ENCODE measurements at places on chromosomes 5 and 9.

- peak; percentile 94 for DNase-seq
Measured at GRCh38 chr5:175548626-175549311, 70.4 kb downstream of the SFXN1 start.

DNA sequence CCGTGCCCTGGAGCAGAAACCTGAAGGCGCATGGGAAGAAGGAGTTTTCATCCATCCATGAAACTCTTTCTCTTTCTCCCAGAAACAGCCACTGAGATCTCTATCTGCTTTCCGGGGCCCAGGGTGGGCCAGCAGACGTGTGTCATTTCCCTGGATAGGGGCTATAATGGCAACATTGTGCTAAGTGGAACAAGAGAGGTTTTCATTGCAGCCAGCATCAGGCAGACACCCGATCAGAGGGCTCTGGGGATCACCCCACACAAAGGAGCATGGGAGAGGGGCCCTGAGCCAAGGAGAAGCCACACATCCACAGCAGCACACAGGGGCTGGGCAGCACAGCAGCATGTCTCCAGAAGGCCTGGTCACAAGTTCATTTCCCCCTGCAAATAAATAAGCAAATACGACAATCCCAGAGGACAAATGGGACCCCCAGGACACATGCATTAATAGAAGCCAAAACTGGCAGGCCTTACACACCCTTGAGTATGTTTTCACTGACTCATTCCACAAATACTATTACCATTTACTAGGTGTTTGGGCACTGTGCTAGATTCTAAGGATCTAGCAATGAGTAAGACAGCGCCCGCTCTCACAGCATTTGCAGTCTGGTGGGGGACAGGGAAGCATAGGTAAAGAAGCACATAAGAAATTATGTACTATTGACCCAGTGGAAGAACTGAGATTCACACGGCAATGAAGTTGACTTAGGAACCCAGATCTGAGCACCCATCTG is 4.3 kb upstream of the AFAP1L1 start:
- DNase-seq = no peak

DNA sequence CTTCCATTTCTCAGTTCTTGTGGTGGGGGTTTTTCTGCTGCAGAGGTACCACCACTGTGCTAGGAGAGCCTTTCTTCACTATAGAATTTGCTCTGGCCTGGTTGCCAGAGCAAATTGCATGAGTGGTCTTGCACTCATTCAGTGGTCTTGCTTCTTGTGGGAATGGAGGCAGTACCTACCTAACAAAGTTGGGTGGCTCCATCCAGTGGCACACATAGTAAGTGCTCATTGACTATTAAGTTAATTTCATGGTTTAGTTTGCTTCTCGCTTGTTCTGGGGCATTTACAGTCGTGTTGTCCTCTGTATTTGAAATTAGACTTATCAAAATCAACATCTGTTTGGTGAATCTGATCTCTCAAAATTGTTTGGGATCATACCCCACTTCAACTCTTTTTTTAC is 23.0 kb downstream of the SLC28A3 start:
- no peak for DNase-seq

DNA sequence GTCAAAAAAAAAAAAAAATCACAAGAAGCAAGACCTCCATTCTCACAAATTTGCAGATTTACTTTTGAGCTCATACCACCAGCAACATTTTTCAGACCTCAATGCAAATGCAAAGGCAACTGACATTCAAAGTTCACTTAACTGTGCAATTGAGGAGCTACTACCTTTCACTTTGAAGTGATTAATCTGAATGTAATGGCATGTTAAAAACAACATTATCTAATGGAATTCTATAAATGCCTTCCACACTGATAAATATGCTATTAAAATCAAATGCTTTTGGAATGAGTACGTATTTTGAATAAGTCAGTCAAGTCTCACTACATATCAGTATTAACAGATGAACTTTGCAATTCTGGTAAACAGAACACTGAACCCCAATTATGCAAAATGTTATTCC is 32.3 kb downstream of the UBQLN1 start:
- no peak for DNase-seq

- no peak for DNase-seq
Measured at GRCh38 chr5:568809-569208, 43.3 kb upstream of the CEP72 start.

- DNase-seq = no peak
Measured at GRCh38 chr9:33186457-33187168, 19.5 kb upstream of the B4GALT1 start.

DNA sequence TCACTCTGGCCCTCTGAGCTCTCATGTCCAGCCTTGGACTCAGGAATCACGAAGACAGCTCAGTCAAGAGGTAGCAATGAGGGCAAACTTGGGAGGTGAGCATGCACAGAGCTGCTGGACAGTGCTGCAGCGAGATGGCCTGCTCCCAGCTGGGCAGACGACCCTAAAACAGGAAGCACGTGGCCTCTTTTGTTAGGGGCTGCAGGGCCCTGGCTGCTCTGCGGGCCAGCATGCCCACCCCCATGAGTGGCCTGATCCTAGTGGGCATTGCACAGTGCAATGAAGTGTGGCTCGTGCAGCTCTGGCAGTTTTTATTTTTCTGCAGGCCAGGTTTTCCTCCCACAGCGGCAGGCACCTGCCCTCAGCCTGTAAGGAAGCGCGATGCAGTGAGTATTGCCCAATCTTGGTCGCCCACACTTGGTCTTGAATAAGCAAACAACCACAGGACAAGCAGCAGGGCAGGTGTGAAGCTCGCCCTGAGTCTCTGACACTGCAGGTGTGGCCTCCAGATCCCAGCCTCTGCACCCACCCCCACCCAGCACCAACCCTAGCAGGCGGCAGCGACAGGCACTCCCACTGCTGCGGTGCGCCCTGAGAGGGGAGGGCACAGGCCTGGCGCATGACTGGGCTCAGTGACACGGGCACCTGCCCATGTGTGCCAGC is 60.8 kb downstream of the SEMA4D start:
- DNase-seq = no peak

All from iPS DF 19.7 (cell line).